ENCODE measurements at places on chromosomes 4 and X.

DNA sequence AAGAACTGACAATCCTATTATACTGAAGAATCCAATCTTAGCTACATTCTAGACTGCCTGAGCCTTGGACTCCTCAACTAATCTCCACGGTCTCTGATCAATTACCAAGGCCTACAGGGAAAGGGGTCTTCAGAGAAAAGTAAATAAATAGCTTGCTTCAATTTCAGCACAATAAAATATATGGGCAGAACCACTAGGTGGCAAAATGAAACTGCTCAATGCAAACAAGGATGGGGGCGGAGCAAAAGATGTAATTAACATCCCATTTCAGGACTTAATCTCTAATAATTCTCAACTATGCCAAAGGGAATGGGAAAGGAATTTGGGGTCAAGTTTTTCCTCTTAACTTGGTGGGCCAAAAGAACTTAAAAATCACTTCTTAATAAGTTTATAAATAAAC is 78.4 kb upstream of the MAP3K15 start:
- no peak for DNase-seq

DNA sequence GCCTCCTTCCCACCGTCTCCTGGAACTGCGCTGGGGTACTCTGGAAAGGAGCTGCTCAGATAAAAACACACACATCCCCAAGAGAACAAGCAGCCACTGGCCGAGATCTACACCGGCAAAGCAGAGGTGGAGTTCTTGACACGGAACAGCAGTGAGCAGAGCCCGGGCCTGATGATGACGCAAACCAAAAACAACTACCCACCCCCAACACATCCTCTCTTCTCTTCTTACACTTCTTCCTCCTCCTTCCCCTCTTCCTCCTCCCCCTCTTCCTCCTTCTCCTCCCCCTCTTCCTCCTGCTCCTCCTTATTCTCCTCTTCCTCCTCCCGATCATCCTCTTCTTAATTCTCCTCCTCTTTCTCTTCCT is 4.6 kb downstream of the PNMA5 start:
- no peak for DNase-seq

DNA sequence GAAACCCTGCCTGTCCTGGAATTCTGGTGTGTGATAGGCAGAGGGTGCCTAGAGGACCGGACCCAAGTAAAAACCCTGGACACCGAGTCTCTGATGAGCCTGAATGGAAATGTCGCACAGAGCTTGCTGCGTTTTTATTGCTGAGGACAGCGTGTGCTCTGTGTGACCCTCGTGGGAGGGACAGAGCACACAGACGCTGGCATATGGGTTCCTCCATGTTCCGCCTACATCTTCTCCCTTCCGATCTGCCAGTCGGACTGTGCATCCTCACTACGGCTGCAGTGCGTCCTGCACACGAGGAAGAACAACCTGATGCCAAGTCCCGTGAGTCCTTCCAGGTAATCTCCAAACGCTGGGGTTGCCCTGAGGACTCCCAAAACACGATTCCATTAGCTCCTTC is 68.3 kb downstream of the AFAP1 start:
- no peak for DNase-seq

DNA sequence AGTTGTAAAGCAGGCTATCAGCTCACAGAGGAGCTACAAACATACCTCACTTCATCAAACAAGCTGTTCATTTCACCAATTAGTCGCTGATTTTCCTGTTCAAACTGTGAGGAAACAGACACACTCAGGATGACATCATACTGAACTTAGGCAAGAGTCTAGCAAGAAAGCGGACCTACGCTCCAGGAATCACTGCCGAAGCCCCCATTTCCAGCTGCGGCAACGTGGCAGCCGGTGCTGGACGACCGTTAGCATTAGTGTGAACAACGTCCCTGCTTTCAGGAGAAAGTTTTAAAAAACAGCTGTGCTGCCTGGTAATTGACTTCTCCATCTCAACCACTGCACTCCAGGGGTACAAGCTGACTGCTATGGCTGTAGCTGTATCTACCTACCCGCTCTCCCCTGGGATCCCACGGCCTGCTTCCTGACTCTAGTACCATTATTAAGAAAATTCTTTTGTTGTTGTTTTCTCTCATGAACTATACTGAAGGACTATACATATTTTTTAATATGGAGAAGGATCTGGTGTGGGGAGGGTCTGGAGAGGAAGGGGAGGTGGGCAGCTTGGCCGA is 38.3 kb downstream of the NSG1 start:
- no peak for DNase-seq

DNA sequence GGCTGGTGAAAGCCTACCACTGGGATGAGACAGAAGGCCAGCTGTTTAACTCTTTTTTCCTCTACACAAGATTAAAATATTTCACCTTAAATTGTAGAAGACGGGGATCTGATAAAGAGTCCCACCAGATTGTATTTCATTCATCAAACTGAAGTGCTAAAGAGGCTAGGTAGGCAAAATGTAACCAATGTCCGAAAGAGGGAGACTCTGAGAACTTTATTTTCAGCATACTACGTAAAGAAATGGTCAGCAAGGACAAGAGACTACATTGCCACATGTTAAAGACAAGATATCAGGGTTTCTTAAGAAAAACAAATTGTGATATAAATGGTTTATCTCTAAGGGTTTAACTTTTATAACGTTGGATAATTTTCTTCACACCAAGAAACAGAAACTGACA is 71.6 kb upstream of the INPP4B start:
- no peak for DNase-seq

GRCh38 chr4:110865611-110866259 is 242.9 kb upstream of the PITX2 start:
- no peak for DNase-seq

DNA sequence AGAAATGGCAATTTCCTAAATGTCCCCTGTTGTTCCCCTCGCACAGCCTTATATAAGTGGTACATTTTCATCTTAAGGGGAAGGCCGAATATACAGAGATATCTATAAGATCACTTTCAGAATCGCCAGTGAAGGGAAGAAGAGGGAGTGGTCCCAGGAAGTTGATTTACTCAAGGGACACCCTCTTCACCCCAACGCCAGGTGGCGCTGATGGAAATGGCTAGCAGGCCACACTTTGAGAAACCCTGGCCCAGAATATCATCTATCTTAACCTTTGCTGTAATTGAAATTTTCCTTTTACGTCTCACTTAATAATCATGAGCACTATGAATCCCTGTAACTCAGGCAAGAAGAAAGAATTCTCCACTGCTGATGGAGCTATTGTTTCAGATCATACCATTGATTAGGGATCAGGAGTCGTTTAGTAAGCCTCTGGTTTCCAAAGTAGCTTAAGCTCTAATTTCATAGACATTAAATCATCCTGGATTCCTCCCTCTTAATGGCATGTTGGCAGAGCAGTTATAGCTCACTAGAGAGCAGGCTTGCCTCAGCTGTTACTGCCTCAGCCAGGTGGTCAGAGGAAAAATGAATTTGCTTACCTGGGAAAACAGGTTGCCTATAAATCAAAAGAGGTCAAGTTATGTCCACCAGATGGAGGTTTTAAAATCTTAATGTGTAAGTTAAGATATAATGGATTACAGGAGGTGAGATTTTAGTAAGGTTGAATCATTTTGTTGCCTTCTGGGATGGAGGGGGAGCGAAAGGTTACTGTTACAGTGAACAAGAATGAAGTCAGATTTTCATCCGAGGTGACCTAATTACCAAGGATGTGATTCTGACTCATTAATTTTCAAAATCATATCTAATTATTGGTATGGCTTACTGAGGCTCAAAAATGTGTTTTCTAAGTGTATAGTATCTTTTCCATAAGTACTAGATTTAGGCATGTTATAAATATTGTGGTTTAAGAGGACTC is 941.2 kb upstream of the TENM3 start:
- no peak for DNase-seq

GRCh38 chr4:20992002-20992401 is 291.7 kb downstream of the PACRGL start:
- no peak for DNase-seq

DNA sequence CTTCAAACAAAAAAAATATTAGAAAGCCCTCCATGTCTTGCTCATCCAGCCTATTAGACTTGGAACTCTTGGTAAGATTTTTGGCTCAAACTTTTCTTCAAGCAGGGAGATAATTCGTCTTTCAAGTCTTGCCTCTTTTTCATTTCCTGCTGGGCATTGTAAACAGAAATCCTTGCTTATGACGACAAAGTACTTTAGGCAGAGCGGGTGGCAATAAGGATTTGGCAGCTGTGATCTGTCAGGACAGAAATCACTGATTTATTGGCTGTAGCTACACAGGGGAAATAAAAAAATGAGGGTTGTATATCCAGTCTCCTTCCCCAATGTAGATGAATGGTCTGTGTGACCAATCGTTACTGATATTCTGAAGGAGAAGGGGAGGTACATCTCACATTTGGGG is 121.6 kb downstream of the SLC4A4 start:
- DNase-seq, result no peak

GRCh38 chrX:148298737-148299136 is 201.7 kb upstream of the AFF2 start:
- no peak for DNase-seq

DNA sequence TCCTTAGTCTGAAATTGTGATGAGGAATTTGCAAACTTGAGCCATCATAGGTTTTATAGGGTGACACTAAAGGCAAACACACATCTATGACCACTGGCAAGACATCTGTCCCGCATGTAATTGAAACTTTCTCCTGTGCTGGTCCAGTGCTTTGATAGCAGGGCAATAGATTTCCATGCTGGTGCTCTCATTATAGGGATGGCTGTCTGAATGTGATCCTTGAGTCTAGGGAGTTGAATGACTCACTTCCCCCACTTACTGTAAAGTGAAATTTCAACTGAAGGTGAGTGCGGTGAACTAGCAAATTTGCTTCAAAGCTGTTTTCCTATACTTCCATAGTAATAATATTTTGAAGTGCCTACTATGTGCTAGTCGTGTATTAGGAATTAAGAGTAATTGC is 1630.0 kb downstream of the STIM2 start:
- DNase-seq, result no peak

DNA sequence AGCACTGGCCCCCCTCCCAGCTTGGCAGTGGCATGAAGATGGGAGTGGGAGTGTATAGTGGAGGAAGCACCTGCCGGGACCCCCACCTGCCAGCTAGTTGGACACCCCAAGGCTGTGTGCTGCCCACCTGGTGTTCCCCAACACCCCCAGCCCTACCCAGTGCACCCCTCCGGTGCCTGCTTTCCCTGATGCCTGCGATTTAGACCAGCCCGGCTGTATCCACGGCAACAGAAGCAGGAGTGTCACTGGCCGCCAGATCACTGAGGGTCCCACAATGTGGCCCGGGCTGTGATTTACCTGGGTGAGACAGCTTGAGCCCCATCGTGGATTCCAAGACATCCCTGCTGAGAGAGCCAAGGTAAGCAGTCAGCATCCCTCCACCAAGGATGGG is 533 bp downstream of the GPR173 start:
- no peak for DNase-seq

DNA sequence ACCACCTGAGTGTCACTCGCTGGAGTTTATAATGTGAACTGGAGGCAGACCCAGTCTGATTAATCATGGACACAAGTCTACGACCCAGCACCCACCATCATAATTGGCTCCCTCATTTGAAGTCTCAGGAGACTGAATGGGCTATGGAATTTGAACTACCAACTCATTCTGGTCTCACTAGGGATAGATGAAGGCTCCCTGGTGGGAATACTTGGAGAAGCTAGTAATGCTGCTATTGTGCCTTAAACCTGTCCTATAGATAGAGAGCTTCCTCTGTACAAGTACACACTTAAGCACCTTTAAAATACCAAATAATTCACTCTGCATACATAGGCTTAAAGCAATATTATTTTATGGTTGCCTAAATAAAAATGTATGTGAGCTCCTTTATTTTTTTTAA is 90.8 kb upstream of the SMARCAD1 start:
- DNase-seq, result no peak

- no peak for DNase-seq
Measured at GRCh38 chrX:155745792-155746191, 133.0 kb upstream of the TMLHE start.

- no peak for DNase-seq
Measured at GRCh38 chr4:100889898-100890297, 372.1 kb upstream of the EMCN start.

GRCh38 chr4:97828646-97829045 is 314.6 kb downstream of the STPG2 start:
- no peak for DNase-seq

GRCh38 chrX:19953145-19953544 is 37.7 kb downstream of the BCLAF3 start:
- no peak for DNase-seq

DNA sequence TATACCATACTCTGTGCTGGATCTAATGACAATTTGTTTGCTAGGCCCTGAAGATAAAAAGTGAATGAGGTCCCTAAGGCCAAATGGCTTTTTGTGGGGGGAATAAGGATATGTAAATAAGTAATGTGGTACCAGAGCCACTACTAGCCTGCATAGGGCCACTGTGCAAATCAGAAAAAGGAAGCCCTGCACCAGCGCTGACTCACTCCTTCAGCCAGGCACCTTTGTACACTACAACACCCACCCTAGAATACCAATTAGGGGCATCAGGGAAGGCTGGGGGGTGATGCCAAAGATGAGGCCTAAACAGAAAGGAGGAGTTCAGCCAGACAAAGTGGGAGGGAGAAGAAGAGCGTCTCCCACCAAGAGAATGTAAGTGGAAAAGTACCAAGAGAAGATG is 122.2 kb downstream of the CAMK2D start:
- no peak for DNase-seq

DNA sequence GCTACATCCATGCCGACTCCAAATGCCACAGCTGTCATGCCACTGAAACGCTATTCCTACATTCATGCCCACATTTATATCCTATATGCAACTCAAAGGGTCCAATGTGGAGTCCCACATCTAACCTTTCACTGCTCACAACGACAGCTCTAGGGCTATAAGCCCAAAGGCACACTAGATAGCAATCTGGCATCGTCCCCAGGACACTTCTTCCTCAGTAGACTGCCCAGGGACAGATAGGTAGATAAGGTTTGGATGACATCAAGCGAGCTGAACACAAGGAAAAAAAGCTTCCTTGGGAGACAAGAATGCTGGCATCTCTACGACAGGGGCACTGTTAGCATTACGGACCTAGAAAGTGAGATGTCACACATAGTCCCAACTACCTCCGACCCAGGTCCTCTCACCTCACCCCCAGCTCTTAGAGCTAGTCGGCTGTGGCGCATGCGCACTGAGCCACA is 685 bp downstream of the RAB9B start:
- peak; percentile 31 for DNase-seq

- DNase-seq, result no peak
Measured at GRCh38 chr4:116539744-116540143, 545.6 kb downstream of the TRAM1L1 start.

GRCh38 chr4:168483811-168484210 is 3.5 kb upstream of the DDX60L start:
- DNase-seq, result no peak

- DNase-seq, result no peak
Measured at GRCh38 chrX:2252331-2253065, 248.3 kb downstream of the DHRSX start.

DNA sequence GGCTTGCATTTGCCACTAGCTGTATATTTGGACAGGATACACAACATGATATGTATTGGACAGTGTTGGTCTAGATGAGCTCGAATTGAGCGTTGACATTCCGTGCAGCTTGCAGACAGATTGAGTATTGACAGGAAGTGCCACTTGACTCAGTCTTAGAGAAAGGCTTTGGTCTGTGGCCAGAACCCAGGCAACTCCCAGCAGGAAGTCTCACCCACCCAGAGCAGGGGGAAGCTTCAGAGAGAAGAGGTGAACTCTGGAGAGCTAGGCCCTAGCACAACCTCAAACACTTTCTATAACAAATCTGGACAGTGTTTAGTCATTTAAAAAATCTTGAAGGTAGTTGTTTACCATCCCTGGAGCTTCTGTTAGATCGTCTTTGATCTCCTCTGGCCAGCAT is 280.5 kb downstream of the FBXW7 start:
- DNase-seq, result no peak

Data from stimulated activated CD8-positive, alpha-beta memory T cell treated with anti-CD3 and anti-CD28 coated beads, Interleukin-4, amount 100 ng/mL, for 1 hour (primary cell).